ENCODE measurements at places on chromosomes 7 and 10.

DNA sequence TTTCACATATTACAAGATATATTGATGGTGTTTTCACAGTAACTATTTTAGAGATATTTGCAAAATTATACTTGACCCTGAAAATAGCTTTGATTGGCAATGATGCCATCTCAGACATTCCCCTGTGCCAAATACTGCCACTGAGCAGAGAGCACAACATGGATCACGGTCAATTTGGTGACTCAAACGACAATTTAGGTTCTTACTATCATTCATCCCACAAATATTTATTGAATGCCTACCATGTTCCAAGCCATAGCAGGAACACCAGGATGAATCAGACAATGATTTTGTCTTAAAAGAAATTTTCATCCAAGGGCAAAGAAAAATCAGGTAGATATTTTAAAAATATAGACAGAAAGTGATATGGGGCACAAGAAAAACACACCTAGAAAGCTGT, 153.2 kb upstream of the ADO start:
- no peak for DNase-seq

DNA sequence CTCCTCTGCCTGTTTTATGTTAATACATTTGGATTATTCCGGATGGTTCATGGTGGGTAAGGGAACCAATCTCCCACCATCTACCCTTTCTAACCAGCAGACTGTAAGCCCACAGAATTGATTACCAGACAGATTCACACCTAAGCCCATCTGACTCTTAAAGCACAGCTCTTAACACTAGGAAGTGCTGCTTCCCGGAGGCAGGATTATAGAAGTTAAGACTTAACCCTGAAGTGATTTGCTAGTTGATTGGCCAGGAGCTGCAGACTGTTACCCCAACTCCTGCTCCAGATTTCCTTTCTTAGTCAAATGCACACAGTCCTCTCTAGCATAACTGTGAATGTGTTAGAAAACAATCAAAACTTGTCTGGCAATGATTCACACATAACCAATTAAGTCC, 221.7 kb downstream of the CDK14 start:
- DNase-seq, result no peak

DNA sequence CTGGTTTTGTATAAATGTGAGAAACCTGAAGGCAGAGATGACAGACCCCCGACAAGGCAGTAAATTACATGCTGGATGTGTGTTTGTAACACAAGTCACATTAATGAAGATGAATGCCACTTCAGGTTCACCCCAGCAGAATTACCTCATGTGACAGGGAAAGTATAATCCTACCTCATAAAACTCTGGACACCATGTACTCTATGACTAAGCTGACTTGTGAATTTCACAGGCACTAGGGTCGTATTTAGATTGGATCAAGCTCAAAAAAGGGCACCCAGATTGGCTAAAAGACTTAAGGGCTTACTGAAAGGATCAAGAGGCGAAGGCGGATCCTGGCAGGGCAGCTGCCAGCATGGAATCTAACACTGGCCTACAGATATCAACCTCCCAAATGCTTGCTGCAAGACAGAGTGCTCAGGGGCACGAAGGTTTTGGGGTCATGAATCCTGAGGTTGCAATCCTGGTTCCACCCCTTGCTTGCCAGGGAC, 161.4 kb downstream of the PIP4K2A start:
- no peak for DNase-seq

DNA sequence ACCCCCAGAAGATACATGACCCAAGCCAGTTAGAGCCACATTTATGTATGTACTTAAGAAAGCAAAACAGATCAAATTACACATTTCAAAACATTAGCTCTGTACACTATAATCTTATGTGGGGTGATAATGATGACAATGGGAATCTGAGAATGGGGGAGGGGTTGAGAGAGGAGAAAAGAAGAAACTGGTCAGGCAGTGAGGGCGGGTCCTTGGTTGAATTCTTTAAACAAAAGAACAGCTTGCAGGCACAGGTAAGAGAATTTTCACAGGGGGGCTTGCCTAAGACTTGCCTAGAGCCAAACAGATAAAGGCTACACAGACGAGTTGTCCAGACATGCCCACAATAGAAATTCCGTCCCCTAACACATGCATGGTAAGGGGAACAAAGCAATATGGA, 76.8 kb upstream of the PTER start:
- DNase-seq, result no peak

- DNase-seq, result no peak
Measured at GRCh38 chr7:78620920-78621319, 822.3 kb downstream of the PHTF2 start.

GRCh38 chr7:149070372-149071125, 20.0 kb downstream of the ZNF786 start:
- DNase-seq, result no peak

DNA sequence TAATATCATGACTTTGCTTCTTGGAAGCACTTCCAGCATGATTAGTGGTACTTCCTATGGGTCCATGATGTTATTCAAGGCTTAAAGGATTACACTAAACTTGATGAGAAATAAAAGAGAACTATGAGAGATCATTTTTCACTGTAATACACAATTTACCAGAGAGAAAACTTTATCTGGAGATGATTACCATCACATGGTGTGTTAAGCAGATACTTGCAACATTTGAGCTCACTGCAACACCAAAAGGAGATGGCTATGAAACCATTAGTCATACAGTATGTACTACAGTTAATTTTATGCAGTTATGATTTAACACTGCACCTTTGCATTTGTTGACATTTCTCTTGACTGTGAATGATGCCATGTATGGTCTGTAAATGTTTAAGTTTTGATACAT, 311.3 kb upstream of the AOAH start:
- DNase-seq, result no peak

DNA sequence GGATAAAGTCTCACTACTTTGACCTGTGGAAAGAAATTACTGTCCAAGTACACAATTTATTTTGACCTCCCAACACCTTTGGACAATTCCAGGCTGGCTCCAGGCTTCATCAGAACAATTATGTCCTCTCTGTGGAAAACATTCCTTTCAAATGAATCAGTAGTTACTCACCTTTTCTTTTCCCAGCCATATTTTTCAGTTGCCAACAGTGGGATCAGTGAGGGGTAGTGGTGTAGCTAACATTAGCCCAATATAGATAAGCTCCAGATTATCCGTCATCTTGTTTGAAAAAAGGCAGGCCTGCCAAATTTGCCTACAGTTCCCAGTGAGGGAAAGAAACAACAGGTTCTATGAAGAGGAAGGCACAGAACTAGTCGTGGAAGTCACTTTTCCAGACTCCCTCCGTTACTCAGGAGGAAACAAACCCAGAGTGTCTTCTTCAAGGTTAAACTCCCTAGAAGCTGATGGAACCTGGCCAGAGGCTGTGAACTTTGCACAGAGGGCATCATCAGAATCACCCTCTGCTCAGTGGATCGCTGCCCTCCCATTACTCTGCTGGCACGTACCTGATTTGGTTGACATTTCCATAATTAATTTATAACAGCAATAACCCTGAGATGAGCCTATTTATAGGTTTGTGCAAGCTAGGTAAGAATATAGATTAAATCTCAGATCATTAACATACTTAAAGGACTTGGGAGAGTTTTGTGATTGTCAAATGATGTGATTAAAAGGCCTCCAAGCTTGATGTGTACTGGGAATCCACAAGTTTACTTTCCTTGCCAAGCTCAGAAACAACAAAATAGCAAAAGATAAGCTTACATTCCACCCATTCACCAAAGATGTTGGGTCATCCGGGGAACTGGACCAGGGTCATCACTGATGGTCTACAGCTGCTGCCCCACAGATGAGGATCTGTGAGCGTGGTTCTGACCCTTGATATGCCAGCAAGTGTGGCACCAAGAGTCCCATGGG, 654.6 kb upstream of the GALNT17 start:
- no peak for DNase-seq

DNA sequence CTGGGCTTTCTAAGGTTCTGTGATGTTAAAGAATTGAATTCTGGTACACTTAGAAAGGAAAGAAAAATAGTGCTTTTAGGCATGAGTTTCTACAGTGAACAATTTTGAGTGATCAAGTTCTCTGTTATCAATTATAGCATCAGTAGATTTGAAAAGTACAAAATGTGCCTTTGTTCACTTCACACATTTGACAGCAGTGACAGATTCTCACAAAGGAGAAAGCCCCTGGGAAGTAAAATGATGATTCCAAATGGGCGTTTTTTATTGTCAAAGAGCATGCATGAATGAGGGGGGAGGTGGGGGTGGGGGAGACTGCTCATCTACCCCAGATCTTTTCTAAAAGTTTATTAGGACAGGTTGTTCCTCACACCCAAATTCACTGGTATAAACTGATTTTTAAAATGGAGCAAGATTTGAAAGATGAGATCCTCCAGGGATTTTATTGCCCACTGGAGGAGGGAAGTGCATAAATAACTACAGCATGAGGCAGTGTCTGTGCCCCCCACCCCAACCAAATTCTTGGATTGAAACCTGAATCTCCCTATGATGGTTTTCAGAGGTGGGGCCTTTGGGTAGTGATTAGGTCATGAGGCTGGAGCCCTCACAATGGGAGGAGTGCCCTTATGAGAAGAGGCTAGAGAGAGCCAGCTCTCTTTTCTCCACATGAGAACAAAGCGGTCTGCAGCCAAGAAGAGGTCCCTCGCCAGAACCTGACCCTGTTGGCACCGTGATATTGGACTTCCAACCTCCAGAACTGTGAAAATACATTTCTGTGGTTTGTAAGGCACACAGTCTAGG, 79.5 kb downstream of the AOAH start:
- DNase-seq, result no peak

GRCh38 chr7:20661884-20662283, 46.4 kb downstream of the ABCB5 start:
- DNase-seq, result no peak

DNA sequence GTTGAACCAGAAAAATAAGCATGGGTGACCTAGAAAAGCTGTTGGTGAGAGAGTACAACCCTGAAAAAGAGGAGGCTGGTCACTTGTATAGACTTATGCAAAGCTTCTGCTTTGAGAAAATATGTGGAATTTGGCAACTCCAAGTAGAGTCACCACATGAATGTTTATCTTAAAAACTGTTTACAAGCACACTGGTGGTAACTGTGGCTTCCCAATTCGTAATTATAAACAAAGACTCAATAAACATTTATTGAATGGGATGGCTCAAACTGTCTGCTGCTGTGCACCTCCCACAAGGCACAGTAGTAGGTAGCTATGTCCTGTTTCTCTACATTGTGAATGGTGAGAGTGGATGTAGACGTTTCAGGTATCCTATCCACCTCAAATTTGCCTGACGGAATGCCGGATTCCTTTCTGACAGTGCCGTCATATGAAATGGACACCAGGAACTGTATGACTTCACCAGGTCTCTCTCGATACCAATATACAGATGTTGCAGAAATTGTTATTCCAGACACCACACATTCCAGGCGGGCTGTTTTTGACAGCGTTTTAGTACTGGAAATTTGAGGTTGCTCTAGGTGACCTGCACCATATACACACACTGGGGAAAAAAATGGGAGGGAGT, 43.4 kb upstream of the TARP start:
- no peak for DNase-seq

GRCh38 chr7:7702826-7703225, 15.6 kb downstream of the RPA3 start:
- no peak for DNase-seq

DNA sequence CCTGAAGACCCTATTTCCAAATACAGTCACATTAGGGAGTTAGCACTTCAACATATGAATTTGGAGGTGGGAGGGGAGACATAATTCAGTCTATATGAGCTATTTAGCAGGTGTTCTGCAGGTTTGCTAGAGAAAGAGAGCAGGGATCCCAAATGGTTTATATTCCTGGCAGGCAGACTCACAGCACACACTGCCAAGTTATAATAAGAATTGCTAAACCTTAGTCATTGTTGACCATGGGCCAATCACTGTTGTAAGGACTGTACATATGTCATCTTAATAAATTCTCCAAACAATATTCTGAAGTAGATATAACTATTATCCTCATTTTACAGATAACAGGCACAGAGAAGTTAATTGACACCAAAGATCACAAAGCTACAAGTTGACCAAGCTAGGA, 1.5 kb upstream of the CCDC3 start:
- no peak for DNase-seq

DNA sequence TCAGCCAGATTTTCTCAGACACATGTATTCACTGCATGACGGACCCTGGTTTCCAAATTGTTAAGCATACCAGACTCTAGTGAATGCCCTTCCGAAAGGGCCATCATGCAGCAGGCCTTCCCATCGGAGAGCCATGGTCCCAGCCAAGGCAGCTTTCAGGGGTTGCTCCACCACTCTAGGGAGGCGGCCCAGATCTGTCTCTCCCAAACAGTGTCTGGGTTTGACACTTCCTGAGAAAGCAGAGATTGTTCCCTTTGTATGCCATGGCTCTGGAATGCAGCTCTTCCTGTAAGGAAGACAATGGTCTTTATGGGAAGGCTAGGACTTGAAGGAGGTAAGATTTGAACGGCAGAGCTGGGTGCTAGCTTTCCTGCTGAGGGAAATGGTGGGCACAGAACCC, 178.8 kb upstream of the BMPER start:
- DNase-seq, result no peak

DNA sequence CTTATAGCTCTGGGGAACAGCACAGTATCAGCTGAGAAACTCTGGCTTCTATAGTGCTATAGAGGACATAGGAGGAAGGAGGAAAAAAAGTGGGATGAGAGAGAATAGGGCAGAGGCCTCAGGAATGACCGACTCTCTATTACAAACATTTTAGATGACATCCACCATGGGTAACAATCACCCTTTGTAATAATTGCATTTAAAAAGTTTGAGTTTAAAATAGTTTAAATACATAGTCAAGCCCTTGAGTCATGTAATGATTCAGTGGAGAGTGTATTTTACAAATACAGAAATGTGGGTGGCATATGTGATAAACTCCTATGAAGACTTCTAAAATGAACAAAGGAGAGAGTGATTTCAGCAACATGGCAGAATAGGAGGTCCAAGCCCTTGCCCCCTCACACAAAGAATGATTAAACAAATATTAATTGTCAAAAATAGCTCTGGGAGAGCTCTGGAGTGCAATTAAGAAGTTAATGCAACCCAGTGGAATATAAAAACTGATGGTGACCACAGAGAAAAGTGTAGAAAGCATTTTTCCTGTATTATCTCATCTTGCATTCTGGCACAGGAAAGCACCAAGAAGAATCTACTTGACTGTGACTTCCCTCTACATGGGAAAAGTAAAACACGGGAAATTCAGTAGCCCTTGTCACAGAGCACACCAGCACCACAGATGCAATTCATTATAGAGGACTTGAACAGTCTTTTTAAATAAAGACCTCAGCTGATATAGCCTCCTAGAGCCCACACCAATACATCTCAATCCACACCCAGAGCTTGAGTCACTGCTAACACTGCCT, 569.0 kb upstream of the SORCS1 start:
- DNase-seq, result no peak

- DNase-seq, result no peak
Measured at GRCh38 chr10:103616705-103617601, 123.4 kb downstream of the NEURL1 start.

- no peak for DNase-seq
Measured at GRCh38 chr7:25073451-25073850, 51.6 kb downstream of the CYCS start.

GRCh38 chr7:112573302-112574039, 92.7 kb downstream of the LSMEM1 start:
- no peak for DNase-seq

All from C1 segment of cervical spinal cord (tissue), 14 donors.